ENCODE measurements at places on chromosomes 7 and 10.

GRCh38 chr7:4076701-4077294 is 605.3 kb upstream of the FOXK1 start:
- DNase-seq, result peak; percentile 7

- no peak for DNase-seq
Observed at GRCh38 chr10:75508239-75508813, 76.9 kb downstream of the LRMDA start.

DNA sequence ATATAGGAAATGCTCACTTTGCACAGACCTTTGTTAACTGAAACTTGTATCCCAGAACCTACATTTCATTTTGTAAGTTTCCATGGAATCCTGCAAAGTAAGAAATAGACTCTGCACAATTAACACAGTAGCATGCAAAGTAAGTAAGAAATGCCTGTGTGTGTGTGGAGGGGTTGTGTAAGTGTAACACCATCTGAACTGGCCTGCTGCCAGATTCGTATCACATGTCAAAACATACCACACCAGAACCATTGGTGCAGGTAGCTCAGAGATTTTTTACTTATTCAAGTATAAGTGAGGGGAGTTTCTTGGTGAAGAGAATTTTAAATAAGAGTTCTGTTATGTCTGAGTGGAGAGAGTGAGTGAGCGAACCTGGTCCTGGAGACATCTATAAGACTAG is 17.9 kb upstream of the DDX21 start:
- peak; percentile 29 for DNase-seq

DNA sequence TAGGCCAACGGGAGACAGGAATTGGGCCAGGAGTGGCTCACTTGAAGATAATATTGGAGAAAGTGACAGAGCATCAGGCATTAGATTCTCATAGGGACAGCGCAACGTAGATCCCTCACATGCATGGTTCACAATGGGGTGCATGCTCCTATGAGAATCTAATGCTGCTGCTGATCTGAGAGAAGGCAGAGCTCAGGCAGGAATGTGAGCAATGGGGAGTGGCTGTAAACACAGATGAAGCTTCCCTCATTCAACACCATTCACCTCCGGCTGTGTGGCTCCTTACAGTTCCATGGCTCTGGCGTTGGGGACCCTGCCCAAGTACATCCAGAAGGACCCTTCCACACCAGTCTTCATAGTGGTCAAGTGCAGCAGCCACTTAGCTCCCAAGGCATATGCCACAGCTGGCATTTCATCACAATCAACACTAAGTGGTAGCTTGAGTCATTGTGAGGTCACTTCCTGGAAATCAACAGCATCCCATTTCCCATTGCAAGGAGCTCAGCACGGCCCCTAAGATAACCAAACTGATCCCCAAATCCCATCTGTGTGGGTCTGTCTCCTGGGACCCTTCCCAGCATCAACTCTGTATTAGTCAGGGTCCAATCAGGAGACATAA is 174.5 kb downstream of the TPST1 start:
- DNase-seq, result no peak

DNA sequence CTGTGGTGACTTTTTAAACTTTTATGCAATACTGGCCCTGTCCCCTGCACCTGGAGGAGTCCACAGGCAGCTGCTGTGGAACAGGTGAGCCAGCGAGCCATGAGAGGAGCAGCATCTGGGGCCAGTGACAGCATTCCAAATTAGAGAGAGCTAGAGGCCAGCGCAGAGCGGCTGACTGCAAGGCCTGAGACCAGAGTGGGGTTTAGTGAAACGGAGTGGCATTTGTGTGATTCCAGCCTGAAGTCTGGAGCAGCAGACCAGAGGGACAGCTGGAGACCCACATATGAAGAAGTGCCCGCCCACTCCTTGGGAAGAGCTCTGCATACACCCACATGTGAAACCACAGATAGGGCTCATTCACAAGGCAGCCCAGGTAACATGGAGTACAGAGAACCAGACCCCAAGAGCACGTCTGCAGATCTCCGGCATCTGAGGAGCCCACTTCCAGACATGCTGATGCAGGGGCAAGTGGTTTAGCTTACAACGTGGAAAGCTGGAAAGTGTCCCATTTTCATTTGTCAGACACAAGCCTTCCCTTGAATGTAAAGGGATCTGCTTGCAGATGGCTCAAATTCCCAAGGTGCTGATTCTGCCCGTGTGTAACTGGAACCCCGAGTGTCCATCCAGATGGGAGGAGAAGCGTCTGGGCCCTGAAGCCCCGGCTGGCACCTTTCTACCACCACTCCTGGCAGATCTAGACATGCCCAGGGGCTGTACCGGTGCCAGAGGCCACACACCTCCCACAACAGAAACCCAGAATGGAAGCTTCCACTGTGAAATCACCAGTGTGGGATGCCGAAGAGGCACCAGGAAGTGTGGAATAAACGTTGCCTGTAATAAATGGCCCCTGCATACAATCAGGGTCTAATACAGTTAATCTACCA is 256.0 kb upstream of the TCERG1L start:
- DNase-seq, result peak; percentile 24

- DNase-seq, result no peak
Observed at GRCh38 chr10:12771981-12772760, 229.3 kb downstream of the CCDC3 start.

DNA sequence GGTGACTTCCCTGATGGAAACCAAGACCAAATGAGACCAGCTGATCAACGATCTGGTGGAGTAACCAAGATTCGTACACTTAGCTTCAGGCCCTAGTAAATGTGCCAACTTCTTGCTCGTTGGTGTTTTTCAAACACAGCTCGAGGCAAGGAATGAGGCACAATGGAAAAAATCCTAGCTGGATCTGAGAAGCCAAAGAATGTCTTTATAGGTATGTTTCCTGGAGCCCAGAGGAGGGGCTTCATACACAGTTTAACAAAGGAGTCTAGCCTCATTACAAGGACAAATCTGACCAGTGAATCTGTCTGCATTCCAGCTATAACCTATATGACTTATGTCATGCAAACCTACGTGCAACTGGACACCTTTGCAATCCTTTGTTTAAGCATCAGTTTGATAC is 3.7 kb downstream of the COL17A1 start:
- DNase-seq, result no peak

GRCh38 chr10:123994417-123995081 is 98.8 kb downstream of the CHST15 start:
- DNase-seq, result peak; percentile 89

GRCh38 chr7:156732091-156732625 is 91.6 kb downstream of the RNF32 start:
- DNase-seq, result no peak

DNA sequence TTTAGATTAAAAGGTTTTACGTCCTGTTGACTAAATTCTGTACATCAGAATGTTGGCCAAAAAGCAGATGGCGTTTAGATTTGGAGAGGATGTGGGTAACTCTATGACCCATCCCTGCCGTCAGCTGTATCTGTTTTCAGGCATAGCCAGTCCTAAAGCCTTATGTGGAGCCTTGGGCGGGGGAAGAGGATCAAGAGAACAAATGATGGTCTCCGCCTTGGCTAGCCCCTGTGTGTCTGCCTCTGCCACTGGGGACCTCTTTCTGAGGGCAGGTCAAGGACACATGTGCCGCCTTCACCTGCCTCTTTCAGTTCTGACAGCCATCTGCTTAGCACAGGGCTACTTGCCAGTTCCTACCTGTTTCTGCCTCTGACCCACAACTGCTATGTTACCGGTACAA is 24.1 kb downstream of the PDSS1 start:
- DNase-seq, result no peak

- peak; percentile 14 for DNase-seq
Observed at GRCh38 chr10:131193923-131194322, 117.6 kb downstream of the TCERG1L start.

DNA sequence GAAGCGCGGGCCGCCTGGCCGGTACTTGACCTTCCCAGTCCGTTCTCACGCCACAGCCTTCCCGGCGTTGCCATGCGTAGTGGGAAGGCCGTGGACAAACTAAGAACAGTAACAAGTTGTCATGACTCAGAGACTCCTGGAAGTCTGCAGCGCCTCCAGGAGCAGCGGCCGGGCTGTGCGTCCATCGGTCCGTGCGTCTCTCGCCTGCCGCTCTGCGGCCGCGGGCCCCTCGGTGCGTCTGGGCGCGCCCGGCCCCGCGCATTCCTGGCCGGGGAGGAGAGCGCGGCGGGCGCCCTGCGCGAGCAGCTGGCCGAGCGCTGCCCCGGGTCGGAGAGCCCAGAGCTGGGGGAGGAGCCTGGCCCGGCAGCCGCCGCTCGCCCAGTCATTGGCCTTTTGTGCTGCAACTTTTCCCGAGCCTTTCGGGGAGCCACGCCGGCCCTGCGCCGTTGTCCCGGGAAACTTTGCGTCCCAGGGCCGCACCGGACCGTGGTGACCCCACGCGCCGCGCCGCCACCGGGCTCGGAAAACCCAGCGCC is 123.7 kb downstream of the TACC2 start:
- peak; percentile 96 for DNase-seq
